ENCODE measurements at places on chromosomes 2 and 18.
A peak's percentile ranks its signal among the peaks of the same experiment; 100 is the strongest.

GRCh38 chr2:83665894-83666293 is 793.2 kb downstream of the SUCLG1 start:
- DNase-seq, result no peak

DNA sequence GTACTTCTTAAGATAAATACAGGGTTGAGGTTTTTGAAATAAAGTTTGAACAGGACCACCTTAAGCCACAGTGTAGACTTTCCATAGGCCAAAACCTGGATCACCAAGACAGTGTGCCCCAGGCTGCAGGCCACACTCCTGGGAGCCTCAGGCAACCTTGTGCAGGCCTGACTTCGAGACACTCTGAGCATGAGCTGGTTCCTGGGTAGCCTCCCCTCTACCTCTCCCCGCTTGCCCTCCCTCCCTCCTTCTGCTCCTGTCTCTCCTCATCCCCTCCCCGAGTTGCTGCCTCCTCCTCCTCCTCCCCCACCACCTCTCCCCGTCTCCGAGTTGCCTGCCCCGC is 10.6 kb upstream of the PROC start:
- DNase-seq, result no peak

DNA sequence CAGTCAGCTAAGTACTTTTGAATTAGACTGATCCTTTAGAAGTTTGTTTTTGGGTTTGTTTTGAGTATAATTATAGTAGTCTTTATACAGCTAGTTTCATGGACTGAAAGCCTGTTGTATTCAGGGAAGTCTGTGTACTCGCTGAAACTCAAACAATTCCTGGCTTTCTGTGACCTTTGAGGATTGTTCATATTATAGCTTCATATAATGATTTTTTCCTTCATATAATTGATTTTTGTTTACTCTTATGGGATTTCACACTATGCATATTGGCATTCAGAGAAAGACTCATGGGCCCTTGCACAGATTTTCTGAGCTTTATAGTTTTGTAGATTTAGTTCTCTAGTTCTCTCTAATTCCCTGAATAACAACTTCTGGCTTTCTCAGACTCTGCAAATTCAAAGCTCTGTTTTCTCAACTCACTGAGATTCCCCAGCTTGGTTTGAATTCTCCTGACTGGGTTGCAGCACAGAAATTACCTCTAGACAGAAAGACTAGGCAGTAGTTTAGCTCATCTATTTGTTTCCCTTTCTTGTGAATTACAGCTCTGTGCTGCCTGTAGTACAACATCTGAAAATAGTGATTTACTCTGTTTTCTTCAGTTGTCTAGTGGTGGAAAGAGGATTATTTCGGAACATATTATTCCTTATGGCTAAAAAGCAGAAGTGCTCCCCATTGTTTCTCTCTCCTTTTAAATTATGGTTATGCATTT is 495.9 kb upstream of the CNTNAP5 start:
- no peak for DNase-seq

- peak; percentile 67 for DNase-seq
Observed at GRCh38 chr2:187003038-187003554, 154.1 kb upstream of the ZSWIM2 start.

GRCh38 chr2:42513252-42513918 is 19.6 kb upstream of the KCNG3 start:
- no peak for DNase-seq

DNA sequence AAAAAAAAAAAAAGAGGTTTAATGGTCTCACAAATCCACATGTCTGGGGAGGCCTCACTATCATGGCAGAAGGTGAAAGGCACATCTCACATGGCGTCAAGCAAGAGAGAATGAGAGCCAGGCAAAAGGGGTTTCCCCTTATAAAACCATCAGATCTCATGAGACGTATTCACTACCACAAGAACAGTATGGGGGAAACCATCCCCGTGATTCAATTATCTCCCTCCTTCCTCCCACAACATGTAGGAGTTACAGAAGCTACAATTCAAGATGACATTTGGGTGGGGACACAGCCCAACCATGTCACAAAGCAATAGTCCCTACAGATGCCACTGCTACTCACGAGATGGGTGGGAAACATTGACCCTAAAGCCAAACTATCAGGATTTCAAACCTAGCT is 392.7 kb upstream of the ID2 start:
- no peak for DNase-seq

GRCh38 chr2:180991820-180992219 is 11.4 kb downstream of the UBE2E3 start:
- DNase-seq, result no peak

GRCh38 chr2:46268196-46268595 is 29.0 kb upstream of the EPAS1 start:
- DNase-seq, result no peak

GRCh38 chr2:69490486-69490885 is 53.3 kb upstream of the NFU1 start:
- DNase-seq, result no peak

DNA sequence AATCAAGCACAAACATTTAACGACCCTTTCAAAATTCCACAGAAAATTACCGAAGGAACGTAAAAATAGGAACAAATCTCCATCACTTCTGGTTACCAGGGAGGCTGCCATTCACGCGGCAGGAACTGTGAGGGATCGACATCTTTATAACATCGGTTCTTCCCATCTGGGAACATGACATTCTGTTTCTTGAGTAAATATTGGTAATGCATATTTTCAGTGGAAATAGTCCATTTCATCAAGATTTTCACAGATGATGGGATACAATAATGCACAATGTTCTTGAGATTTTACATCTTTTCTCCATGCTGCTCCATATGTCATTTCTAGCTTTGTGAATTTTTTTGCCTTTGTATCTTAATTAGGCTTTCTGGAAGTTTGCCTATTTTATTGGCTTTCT is 10.0 kb downstream of the ADD2 start:
- no peak for DNase-seq

DNA sequence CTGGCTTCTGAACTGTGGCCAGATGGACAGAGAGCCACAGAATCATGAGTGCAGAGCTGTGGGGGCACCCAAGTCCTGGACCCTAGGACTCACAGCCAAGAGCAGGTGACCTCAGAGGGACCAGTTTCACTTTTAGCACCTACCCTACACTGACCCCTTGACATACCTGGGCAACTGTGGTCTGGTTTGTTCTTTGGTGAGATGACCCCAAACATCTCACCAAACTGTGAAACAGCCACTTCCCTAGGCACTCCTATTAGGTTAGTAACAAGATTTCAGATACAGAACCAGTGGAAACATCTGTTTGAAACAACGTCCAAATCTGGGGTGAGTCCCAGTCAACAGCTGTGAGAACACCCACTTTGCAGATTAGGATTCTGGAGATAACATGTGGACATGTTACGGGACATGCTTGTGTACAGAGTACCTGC is 1.9 kb upstream of the ZFP36L2 start:
- no peak for DNase-seq

- DNase-seq, result no peak
Observed at GRCh38 chr2:105361102-105361889, 24.0 kb downstream of the C2orf49 start.

DNA sequence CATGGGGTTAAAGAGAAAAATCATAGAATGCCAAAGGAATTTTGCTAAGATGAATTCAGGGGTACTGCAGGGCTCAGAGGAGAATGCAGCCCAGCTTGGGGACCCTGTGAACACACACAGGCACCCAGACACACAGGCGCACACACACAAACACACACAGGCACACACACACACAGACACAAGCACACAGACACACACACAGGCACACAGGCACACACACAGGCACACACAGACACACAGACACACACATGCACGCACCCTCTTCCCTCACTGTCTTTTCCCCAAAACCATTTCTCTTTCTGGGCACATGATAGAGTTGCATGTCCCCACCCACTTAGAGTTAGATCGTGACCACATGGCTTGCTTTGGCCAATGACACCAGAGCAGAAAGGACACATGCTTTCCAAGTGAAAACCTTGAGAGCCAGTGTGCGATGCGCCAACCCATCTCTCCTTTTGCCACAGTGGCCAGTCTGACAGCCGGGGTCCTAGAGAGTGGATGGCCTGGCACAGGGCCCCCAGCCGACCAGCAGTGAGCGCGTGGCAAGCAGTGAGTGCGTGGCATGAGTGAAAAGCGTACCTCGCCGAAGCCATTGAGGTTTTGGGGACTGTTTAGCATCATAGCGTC is 163.3 kb downstream of the KLHL29 start:
- DNase-seq, result no peak

DNA sequence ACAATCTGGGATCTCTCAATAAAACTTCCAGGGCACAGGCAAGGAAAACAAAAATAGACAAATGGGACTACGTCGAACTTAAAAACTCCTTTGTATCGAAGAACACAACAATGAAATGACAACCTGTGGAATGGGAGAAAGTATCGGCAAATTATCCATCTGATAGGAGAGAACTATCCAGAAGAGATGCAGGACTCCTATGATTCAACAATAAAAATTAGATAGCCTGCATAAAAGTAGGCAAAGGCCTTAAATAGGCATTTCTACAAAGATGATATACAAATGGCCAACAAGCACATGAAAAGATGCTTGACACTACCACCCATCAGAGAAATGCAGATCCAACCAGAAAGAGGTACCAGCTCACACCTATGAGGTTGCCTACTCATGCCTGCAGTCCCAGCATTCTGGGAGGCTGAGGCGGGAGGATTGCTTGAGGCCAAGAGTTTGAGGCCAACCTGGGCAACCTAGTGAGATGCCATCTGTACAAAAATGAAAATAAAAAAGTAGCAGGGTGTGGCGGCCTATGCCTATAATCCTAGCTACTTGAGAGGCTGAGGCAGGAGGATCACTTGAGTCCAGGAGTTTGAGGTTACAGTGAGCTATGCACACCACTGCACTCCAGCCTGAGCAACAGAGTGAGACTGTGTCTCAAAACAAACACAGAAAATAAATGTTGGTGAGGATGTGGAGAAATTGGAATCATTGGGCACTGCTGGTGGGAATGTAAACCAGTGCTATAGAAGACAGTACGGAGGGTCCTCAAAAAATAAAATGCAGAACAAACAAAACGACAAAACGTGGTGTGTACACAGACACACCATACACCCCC is 21.6 kb downstream of the TWIST2 start:
- no peak for DNase-seq

DNA sequence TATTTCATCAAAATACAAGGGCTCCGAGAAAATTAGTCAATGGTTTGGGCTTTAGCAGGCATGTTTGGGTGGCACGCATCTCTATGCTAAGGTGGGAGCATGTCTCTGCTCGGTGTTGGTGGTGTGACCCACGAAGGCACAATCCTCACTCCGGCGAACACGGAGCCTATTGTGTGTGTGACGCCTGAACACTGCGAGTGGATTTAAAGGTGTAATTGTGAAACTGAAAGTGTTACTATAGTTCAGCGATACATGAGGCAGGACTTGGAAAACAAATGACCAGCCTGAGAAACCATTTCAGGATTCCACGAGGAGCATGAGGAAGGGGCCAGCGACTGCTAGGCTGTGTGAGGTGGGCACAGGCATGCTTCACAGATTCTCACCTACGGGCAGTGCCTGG is 41.7 kb upstream of the LDLRAD4 start:
- DNase-seq, result peak; percentile 44
